ENCODE measurements at places on chromosomes 5 and 9.

GRCh38 chr9:97316904-97317303 is 9.4 kb downstream of the CCDC180 start:
- DNase-seq = no peak

- DNase-seq = no peak
These were observed 52.1 kb upstream of the TYRP1 start for GRCh38 chr9:12640866-12641636.

- DNase-seq = no peak
These were observed 155.0 kb downstream of the PRELID2 start for GRCh38 chr5:145680169-145680568.

DNA sequence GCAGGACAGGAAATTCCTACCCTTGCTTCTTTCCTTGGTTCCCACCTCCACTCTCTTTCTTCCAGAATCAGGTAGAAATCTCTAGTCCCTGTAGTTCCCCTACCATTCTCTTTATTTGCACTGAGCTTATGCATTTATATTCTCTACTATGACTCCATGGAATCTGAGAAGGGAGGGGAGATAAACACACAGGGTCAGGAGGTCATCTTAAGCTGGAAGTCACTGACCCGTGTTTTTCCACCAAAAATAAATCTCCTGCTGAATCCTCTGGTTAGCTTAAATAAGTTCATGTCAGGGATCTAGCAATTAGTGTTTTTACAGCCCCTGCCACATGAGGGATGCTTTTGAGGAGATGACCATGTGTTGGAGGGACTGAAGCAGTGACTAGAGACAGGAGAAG is 3.7 kb downstream of the ACTL7B start:
- DNase-seq = no peak

- no peak for DNase-seq
These were observed 388.0 kb upstream of the PIK3R1 start for GRCh38 chr5:67827541-67827940.

DNA sequence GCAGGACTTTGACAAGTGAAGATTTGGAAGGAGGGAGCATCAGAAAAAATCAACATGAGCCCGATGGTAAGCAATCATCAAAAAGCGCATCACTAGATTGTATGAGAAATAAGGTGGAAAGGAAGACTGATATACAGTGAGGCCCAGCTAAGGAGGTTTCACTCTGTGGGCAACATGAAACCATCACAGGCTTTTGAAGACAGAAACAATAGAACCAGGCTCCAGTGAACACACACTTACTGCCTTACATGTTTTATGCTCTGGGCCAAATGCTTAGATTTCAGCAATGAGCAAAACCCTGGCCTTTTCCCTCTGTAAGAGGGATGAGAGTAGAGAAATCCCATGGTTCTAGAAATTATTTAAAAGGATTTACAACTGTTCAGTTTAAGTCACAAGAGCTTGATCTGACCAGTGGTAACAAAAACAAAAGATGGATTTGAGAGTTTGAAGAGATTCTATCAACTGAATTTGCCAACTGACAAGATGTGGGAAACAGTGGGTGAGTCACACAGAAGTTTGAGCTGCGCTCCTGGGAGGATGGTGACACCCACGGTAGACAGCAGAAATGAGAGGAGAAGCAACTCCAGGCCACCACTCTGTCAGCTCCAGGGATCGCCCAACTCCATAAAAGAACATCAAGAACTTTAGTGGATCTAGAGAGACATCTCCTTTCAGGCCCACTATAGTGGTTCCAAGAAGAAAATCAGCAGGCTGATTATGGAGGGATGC is 261.8 kb downstream of the MCTP1 start:
- peak; percentile 81 for DNase-seq

DNA sequence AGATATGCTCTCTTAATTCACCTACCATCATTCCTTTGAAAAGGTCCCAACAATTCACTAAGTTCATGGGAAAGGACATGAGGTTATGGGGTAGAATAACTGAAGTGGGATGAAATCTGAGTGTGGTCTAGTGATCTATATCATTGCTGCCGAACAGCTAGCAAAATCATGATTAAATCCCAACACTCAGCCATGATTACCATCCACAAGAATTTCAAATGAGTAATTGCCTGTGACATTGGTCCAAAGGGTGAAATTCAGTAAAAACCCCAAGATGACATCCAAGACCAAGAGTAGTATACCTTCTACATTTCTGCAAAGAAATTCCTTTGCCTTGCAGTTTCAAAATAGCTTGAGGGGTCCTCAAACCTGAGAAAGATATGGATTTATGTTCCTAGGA is 225.6 kb downstream of the SPOCK1 start:
- DNase-seq = no peak

GRCh38 chr5:159678657-159679392 is 237.5 kb upstream of the ADRA1B start:
- no peak for DNase-seq

DNA sequence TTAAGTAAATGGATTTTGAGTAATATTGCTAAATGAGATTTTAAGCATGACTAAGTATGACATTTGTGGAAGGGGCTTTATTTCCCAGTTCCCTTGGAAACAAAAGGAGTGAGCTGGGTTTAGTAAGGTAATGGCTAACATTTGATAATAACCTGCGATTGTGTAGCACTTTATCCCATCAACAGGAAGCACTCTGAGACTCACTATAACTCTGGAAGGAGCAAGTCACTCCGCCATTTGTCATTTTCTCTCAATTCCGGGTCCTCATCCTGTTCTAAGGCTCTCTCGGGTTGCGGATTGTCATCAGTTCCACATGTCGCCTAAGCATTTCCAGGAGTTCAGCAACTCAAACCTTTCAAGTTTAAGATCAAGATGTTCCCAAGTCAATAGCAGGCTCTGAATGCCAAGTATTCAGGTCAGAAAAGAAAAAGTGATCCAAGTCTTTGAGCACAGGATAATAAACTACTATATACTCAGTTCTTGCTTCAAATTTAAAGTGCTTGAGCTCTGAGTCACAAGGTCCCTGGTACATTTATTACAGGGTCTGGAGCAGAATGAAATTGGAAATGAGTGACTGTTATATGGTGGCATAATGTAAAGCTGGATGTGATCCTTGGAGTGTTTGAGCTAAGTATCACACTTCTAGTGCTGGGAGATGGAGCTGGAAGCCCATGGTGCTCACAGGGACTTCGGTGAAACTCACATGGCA is 39.3 kb downstream of the CAPSL start:
- no peak for DNase-seq

DNA sequence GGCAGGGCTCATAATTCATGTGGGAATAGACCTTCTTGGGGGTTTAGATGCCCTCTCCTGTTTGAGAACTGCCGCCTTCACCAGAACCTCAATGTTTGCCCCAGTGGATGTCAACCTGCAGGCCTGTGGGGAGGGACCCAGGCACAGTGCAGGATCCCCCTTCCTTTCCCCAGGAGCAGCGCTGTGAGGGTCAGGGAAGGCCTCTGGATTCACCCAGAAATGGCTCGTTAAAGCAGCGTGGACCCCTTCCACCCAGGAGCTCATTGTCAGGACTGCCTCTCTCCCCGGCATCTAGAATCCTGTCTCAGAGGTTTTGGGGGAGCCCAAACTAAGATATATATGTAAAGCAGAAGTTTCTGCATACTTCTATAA is 188.3 kb downstream of the GADD45G start:
- no peak for DNase-seq

DNA sequence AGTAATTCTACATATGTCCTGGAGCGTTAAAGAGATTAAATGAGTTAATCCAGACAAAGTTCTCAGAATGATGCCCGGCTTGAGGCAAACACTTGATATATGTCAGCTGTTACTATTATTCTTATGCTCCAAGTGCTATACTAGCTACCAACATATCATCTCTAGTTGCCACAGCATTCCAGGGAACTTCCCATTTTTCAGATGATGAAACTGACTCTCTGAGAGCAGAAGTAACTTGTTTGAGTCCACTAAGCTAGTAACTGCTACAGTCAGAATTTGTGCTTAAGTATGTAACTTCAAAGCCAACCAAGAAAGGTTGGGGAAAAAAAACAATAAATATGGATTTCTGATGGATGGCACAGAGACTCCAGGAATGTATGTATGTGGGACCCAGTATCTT is 98.1 kb downstream of the CDK5RAP2 start:
- DNase-seq = peak; percentile 90

DNA sequence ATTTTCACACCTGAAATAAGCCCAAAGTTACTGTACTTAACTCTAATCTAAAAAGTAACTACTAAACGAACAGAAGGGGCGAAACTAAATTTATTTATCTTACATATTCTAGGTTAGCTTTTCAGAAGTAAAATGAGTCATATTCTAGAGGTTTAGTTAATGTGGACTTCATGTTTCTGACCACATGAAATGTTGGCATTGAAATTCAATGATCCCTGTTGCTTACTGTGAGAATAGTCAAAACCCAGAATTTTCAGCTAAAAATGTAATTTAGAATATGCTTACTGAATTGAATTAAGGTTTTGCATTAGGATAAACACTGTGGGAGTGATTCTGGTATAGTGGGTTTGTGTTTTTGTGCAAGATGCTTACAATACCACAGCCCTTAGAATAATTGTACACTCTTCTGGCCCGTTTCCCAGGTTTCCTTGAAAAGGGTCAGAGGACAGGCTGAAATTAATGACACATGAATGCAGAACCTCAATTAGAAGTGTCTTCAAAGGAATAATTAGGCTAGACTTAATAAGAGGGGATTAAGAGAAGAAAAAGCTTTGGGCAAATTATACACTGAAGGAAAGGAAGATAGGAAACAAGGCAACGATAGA is 1.4 kb upstream of the SNX18 start:
- no peak for DNase-seq

DNA sequence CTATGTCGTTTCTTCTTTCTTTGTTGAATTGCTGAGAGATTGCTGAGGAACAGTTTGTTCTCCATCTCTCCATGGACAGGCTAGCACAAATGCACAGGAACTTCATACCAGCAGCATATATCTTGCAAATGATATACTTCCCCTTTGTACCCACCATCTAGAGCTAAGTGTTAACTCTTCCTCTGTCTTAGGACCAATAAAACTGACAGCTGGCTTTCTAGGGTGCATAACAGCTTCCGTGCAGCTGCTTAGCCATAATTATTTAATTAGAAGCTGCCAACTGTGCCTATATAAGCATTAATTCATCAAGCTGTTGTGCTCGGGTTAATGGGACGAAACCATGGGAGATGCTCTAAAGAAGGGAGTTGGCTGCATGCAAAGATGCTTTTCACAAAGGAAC is 38.7 kb downstream of the KCTD16 start:
- DNase-seq = no peak

GRCh38 chr5:128491291-128491690 is 46.8 kb downstream of the FBN2 start:
- no peak for DNase-seq

- peak; percentile 38 for DNase-seq
These were observed 11.0 kb downstream of the TRIO start for GRCh38 chr5:14153932-14154731.

DNA sequence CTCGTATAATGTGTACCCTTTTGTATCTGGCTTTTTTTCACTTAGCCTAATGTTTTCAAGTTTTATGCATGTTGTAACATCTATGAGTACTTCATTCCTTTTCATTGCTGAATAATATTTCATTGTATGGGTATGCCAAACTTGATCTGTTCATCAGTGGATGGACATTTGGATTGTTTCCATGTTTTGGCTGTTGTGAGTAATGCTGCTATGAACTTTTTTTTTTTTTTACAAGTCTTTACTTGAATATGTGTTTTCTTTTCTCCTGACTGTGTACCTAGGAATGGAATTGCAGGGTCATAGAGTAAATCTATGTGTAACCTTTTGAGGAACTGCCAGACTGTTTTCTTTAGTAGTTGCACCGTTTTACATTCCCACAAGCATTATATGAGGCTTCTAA is 52.4 kb downstream of the MTREX start:
- DNase-seq = no peak

GRCh38 chr9:111691672-111692329 is 30.4 kb downstream of the GNG10 start:
- peak; percentile 18 for DNase-seq

DNA sequence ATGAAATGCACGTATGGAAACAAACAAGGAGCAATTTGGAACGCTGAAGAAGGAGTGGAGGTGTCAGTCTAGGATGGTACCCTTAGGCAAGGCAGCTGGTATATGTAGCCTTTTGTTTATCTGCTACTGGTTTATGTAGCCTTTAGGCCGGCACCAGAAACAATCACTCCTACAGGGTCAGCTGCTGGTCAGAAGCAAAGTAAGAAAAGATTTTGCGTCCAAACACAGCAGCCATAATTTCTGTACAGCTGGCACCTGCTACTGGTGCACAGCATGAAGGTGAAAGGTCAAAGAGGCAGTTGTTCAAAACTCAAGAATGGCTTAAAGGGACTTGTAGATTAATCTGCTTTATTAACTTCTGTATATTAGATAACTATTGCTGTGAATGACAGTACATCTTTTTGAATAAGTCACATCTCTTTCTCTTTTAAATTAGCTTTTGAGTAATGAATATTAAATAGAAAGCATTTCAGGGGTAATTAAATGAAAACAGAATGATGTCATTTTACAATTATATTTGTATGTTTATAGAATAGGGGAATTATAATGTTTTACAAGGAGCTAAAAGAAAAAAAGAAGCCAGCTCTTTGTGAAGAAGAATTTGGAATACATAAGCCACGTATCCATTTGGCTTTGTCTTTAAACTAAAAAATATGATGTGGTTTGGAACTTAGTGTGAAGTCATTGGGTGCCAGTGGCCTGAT is 33.1 kb upstream of the TLX3 start:
- no peak for DNase-seq

GRCh38 chr9:2559192-2560152 is 62.1 kb upstream of the VLDLR start:
- no peak for DNase-seq

GRCh38 chr9:129640086-129640870 is 1.7 kb downstream of the ASB6 start:
- DNase-seq = peak; percentile 23

- no peak for DNase-seq
These were observed 36.5 kb downstream of the CFAP95 start for GRCh38 chr9:69857131-69857530.

- DNase-seq = no peak
These were observed 96.3 kb upstream of the VCAN start for GRCh38 chr5:83375049-83375745.

GRCh38 chr5:116544531-116545241 is 29.9 kb downstream of the SEMA6A start:
- DNase-seq = no peak

DNA sequence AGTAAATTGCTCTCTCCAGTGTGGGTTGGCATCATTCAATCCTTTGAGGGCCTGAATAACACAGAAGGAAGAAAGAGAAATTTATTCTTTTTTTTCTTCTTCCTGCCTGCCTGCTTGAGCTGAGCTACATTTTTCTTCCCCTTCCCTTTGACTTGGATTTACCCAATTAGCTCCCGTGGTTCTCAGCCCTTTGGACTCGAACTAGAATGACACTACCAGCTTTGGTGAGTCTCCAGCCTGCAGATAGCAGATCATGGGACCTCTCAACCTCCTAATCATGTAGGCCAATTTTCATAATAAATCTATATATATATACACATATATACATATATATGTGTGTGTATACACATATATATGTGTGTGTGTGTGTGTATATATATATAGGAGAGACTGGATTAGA is 128.6 kb downstream of the ISOC1 start:
- no peak for DNase-seq

- DNase-seq = no peak
These were observed 89.7 kb downstream of the KCNT1 start for GRCh38 chr9:135791431-135792267.
